ENCODE measurements at places on chromosomes 16 and 17.

- DNase-seq, result no peak
Measured at GRCh38 chr17:30823421-30823820, 1.1 kb downstream of the CRLF3 start.

- no peak for DNase-seq
Measured at GRCh38 chr16:31093132-31093703, 1.4 kb downstream of the VKORC1 start.

- DNase-seq, result no peak
Measured at GRCh38 chr16:87056551-87056950, 260.6 kb downstream of the C16orf95 start.

DNA sequence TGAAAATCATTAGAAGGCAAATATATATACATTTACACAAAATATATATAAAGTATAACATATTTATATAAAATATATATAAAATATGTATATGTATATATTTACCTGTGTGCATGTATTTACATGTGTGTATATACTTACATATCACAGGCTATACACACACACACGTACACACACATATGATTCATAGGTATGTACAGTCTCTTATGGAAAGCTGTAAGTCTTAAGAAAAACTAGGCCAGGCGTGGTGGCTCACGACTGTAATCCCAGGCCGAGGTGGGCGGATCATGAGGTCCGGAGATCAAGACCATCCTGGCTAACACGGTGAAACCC is 14.7 kb downstream of the TOM1L2 start:
- no peak for DNase-seq

Data from T-helper 9 cell (primary cell).